ENCODE measurements at places on chromosomes 7 and 10. TPM values are rescaled to one million over a fixed set of nuclear protein-coding genes. Genes with fewer than 3 reads are reported as not detected.

DNA sequence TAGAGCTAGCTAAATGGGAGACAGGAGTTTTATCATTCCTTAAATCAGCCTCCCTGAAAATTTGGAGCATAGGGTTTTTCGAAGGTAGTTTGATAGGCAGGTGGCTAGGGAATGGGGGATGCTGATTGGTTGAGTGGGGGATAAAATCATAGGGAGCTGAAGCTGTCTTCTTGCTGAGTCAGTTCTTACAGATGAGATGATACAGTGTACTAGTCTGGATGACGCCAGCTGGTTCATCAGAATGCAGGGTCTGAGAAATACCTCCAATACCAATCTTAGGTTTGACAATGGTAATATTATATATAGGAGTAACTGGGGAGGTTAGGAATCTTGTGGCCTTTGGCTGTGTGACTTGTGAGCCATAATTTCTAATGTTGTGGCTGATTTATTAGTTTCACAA, 271.2 kb downstream of the SUGCT start:
- H3K27ac ChIP-seq: no peak overlapping the region
- DNase-seq: no peak
- no peak overlapping the region for H3K4me3 ChIP-seq

- no peaks in the 10 kb centered on the region for H3K4me1 ChIP-seq
- no peaks in the 10 kb centered on the region for H3K36me3 ChIP-seq
- peak within 1 kb of the TSS; percentile 54 for H3K4me3 ChIP-seq
- no peaks in the 10 kb centered on the region for H3K27me3 ChIP-seq
- no peak for DNase-seq
Observed at GRCh38 chr7:139829025-139829774, at the start of gene TBXAS1. Gene TBXAS1, plus strand, starts transcription at chr7:139829264. Its CDS starts 127 bp downstream, at chr7:139829391.

- H3K27ac ChIP-seq: no peak overlapping the region
- no peak overlapping the region for H3K4me3 ChIP-seq
- no peak for DNase-seq
- no peaks in the 10 kb centered on the region for H3K27me3 ChIP-seq
- H3K4me1 ChIP-seq: no peaks in the 10 kb centered on the region
- H3K36me3 ChIP-seq: no peaks in the 10 kb centered on the region
Observed at GRCh38 chr10:129604333-129605032, 137.4 kb downstream of the MGMT start.

DNA sequence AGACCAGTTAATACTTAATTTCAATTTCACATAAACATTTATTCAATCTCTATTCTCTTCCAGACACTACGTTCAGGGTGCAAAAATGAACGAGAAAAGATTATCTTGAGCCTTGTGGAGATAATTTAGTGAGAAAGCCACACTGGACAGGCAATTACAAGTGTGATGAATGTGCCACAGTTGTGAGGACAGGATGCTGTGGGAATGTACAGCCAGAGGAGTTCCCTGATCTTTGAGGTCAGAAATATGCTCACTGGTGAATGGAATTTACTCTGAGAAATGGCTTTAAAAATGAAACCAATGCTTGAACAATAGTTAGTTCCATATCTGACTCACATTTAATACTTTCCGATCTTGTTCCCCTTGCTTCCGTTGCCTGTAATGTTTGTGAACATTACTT, 864.8 kb downstream of the GATA3 start:
- H3K4me1 ChIP-seq: no peaks in the 10 kb centered on the region
- DNase-seq: no peak
- no peaks in the 10 kb centered on the region for H3K27me3 ChIP-seq
- H3K36me3 ChIP-seq: no peaks in the 10 kb centered on the region

DNA sequence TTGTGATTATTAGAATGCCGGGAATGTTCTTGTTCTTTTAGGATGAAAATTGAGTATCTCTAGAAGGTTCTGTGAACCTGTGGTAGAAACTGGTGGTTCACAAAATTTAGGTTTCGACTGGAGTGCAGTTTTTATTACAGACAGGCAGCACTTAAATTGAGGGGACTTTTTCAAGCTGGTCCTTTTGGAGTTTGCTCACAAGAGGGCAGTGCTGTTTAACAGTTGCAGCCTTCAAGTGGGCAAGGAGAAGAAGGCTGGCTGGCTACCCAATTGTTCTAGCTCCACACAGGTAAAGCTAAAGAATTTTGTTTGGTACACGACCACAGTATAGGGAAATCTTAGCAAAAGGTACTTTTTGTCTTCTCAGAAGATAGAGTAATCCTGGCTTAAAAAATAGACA, 233.6 kb downstream of the SNX13 start:
- H3K36me3 ChIP-seq: no peaks in the 10 kb centered on the region
- H3K27ac ChIP-seq: no peak overlapping the region
- H3K4me3 ChIP-seq: no peak overlapping the region
- no peaks in the 10 kb centered on the region for H3K4me1 ChIP-seq
- no peak for DNase-seq

DNA sequence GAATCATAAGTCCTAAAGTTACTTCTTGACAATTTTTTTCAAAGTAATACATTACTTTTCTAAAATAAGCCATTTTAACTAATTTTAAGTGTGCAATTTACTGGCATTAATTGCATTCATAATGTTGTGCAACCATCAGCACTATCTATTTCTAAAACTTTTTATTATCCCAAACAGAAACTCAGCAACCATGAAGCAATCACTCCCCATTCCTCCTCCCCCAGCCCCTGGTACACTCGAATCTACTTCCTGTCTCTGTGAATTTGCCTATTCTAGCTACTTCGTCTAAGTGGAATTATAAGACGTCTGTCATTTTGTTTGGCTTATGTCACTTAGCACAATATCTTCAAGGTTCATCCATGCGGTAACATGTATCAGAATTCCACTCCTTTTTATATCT, 84.9 kb downstream of the MKX start:
- no peak overlapping the region for H3K4me3 ChIP-seq
- no peaks in the 10 kb centered on the region for H3K36me3 ChIP-seq
- H3K4me1 ChIP-seq: no peaks in the 10 kb centered on the region
- H3K27ac ChIP-seq: no peak overlapping the region
- no peaks in the 10 kb centered on the region for H3K27me3 ChIP-seq

- H3K27ac ChIP-seq: no peak overlapping the region
- no peak for DNase-seq
- H3K4me1 ChIP-seq: peaks cover 12% of the 10 kb centered on the region
- H3K27me3 ChIP-seq: no peaks in the 10 kb centered on the region
Observed at GRCh38 chr10:11212288-11213085, 194.8 kb downstream of the CELF2 start.

DNA sequence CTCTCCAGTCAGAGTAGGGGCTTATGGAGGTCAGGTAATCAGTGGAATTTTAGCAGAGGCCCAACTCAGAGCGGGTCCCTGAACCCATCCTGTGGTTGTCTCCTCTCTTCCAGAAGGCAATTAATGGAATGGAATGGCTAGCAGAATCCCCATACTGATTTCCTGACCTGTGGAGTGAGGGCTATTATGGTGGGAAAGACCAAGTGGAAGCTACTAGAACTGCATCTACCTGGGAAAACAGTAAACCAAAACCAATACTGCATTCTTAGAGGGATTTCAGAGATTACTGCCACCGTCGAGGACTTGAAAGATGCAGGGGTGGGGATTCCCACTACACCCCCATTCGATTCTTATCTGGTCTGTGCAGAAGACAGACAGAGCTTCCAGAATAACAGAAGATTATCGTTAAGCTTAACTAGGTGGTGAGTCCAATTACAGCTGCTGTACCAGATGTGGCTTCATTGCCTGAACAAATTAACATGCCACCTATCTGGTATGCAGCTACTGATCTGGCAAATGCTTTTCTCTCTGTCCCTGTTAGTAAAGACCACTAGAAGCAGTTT, 73.2 kb downstream of the LMBR1 start:
- H3K4me1 ChIP-seq: no peaks in the 10 kb centered on the region
- no peak for DNase-seq
- no peaks in the 10 kb centered on the region for H3K27me3 ChIP-seq

DNA sequence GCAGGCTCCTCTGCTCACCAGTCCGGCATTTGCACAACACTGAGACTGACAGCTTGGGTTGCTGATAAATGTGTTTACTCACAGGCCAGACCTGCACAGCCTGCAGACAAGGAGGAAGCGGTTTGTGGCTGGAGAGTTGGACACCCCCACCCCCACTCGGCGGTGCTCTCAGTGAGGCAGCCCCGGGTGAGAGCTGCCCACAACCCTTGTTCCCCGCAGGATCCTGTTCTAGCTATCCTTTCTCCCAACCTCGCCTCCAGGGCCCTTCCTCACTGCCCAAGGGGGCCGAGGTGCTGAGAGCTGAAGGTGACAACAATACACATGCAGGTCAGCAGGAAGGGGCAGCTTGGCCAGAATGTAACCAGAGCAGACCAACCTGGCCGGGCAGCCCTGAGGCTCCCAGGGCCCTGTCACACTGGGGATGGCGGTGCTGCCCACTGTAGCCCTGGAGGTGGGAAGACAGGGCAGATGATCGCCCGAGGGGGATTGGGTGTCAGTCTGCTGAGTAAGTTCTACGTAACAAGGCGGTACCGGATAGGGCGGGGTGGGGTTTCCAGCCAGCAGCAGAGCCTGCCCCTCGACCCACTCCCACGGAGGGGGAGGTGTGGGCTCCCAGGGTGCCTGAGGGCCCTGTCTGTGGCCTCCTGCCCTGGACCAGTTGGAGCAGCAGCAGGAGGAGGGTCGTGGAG, 2.1 kb upstream of the ADAM8 start:
- no peak overlapping the region for H3K27ac ChIP-seq
- DNase-seq: no peak
- peaks cover 9% of the 10 kb centered on the region for H3K4me1 ChIP-seq
- H3K4me3 ChIP-seq: no peak overlapping the region

GRCh38 chr7:138350701-138351357, 109.2 kb upstream of the TRIM24 start:
- H3K27ac ChIP-seq: no peak overlapping the region
- H3K36me3 ChIP-seq: no peaks in the 10 kb centered on the region
- no peak overlapping the region for H3K4me3 ChIP-seq

DNA sequence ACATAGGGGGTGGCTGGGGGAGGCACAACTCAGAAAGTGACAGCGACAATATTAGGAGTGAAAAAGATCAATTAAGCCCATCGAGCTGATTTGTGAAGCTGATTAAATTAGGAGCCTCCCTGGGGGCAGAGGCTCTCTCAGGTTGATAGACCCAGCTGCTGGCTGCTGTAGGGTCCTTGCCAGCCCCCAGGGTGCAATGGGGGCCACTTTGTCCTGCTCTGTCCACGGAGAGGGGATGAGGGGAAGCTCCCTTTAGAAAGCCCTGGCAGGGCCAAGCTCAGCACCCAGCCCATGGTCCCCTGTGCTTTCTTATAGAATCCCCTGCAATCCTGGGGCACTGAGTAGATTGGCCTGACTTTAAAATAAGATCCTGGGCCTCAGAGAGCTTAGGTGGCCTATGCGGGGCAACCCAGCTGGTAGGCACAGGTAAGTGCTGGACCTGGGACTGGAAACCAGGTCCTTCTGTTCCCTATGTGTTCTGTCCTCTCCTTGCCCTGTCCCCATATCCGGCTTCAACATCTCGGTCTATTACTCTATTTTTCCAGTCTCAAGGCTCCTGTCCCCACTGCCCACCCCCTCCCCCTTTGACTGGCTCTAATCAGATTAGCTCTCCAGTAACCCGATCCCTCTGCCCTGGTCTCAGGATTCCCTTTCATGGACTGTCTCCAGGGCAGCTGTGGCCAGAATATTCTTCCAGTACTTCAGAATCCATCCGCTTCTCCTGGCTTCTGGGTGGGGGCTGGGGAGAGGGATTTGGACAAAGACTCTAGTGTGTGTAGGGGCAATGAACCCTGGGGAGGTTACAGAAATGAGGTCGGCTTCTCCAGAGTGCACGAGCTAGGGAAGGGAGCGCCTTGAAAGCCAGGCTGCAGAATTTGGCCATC, 259.6 kb downstream of the RPS24 start:
- no peaks in the 10 kb centered on the region for H3K36me3 ChIP-seq
- H3K4me1 ChIP-seq: peaks cover 2% of the 10 kb centered on the region
- no peak overlapping the region for H3K27ac ChIP-seq
- no peak for DNase-seq
- H3K27me3 ChIP-seq: no peaks in the 10 kb centered on the region
- H3K4me3 ChIP-seq: no peak overlapping the region

GRCh38 chr10:16116404-16117304, 256.3 kb upstream of the MINDY3 start:
- no peaks in the 10 kb centered on the region for H3K4me1 ChIP-seq
- no peak for DNase-seq
- H3K4me3 ChIP-seq: no peak overlapping the region
- H3K27me3 ChIP-seq: no peaks in the 10 kb centered on the region
- H3K27ac ChIP-seq: no peak overlapping the region

DNA sequence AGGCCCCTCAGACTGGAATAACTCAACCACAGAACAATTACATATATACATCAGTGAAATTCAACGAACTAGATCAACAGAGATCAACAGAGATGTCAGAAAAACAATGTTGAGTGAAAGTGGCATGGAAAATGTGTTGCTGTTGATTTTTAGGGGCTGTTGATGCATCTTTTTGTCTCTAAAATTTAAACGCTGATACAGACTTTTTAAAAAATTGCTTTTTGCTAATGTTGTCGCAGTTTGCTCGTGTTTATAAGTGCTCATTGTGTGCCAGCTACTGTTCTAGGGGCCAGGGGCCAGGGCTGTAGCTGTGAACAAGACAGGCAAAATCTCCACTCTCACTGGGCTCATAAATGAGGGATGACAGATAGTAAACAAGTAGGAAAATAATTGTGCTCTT, 18.3 kb downstream of the TMEM248 start:
- no peaks in the 10 kb centered on the region for H3K27me3 ChIP-seq
- H3K4me1 ChIP-seq: peaks cover 2% of the 10 kb centered on the region
- peaks cover 26% of the 10 kb centered on the region for H3K36me3 ChIP-seq
- no peak overlapping the region for H3K4me3 ChIP-seq

DNA sequence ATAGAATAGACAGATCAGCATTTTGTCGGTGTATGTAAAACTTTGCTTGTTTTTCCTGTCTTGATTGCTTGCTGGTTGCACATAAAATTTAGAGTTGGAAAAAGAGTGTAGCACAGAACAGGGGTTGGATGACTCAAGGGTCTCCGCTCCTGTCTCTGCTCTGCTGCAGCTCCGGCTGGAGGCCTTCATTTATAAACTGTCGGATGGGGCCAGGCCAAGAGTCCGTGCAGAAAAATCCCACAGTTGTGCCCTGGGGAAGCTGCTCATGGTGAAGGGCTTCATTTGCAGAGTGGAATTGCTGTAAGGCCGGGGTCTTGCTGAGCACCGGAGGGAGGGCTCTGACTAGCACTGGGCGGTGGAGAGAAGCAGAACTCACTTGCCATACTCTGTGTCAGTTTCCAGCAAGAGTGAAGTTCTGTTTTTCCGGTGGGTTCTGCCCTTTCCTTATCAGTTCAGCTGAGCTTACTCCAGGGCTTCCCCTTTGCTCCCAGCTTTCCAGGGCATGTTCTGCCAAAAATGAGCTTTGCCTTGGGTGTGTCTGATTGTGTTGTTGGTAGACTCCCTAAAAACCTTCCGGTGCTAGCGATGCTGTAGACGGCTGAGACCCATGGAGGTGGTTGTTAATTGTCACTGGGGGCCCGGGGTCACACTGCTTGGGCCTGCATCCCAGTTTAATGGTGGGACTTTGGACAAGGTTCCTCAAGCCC, 67.2 kb downstream of the CAMK1D start:
- no peaks in the 10 kb centered on the region for H3K27me3 ChIP-seq
- peaks cover 18% of the 10 kb centered on the region for H3K4me1 ChIP-seq

- no peak overlapping the region for H3K27ac ChIP-seq
- H3K27me3 ChIP-seq: no peaks in the 10 kb centered on the region
- no peaks in the 10 kb centered on the region for H3K4me1 ChIP-seq
Observed at GRCh38 chr10:1858547-1858946, 121.2 kb upstream of the ADARB2 start.

Gene HYAL4
- total RNA-seq: not detected

Gene MALRD1
- total RNA-seq: 5.3 TPM

Gene GPR146
- 9.0 TPM for total RNA-seq

Gene SAP25
- total RNA-seq: 1.1 TPM

Gene C10orf143
- not detected for total RNA-seq

Gene HOXA5
- total RNA-seq: 1.2 TPM

Gene GRM3
- not detected for total RNA-seq

Gene CALY
- total RNA-seq: not detected

Gene SLC18A3
- total RNA-seq: not detected

Gene IRF5
- 25.0 TPM for total RNA-seq

Gene DNAH11
- total RNA-seq: 1.9 TPM

Gene CRHR2
- 0.21 TPM for total RNA-seq

Gene AOAH
- total RNA-seq: 20.2 TPM

Measured in thoracic aorta (tissue), 2 donors.